ENCODE measurements at places on chromosomes 1 and 21. TPM values are rescaled to one million over a fixed set of nuclear protein-coding genes. Genes with fewer than 3 reads are reported as not detected.

Gene DYNLT5
- total RNA-seq = 4.0 TPM

Gene DPT
- total RNA-seq = 32.1 TPM

Gene SPRR3
- total RNA-seq = not detected

Gene CNR2
- total RNA-seq = not detected

Data from cardiac septum (tissue), 1 donor.